T-helper 2 cell treated with Interferon-gamma antibody and Interleukin-4, amounts not matched to agents 5 μg/mL and 100 μg/mL, for 36 hours (primary cell): ENCODE measurements at places on chromosomes 5 and 9.

GRCh38 chr5:65672796-65673195, 48.0 kb downstream of the SHLD3 start:
- no peak for DNase-seq

- no peak for DNase-seq
Measured at GRCh38 chr5:124130816-124131215, 615.6 kb downstream of the ZNF608 start.

DNA sequence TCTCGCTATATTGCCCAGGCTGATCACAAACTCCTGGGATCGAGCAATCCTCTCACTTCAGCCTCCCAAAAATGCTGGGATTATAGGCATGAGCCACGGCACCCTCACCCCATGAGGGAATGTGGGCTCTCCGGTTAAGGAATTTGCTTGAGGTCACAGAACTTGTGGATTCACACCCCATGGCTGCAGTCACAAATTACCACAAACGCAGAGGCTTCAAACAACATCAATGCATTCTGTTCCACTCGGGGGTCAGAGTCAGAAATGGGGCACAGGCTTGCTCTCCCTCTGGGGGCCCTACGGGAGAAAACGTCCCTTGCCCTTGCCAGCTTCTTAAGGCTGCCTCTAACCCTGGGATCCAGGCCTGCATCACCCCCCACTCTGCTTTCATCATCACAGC, 12.2 kb upstream of the SPINK4 start:
- DNase-seq: no peak

- DNase-seq: peak; percentile 52
Measured at GRCh38 chr9:111992523-111992922, 95.9 kb downstream of the UGCG start.

- no peak for DNase-seq
Measured at GRCh38 chr5:172943283-172943841, 15.9 kb upstream of the RPL26L1 start.

GRCh38 chr5:135232958-135233357, 166.1 kb downstream of the MACROH2A1 start:
- no peak for DNase-seq

DNA sequence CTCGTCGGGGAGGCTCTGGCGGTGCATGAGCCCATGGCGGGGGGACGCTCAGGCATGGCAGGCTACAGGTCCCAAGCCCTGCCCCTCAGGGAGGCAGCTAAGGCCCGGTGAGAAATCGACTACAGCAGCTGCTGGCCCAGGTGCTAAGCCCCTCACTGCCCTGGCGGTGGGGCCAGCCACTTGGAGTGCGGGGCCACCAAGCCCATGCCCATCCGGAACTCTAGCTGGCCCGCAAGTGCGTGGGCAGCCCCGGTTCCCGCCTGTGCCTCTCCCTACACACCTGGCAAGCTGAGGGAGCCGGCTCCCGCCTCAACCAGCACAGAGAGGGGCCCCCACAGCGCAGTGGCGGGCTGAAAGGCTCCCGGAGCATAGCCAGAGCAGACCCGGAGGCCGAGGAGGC, 1896.9 kb upstream of the CDH6 start:
- no peak for DNase-seq

DNA sequence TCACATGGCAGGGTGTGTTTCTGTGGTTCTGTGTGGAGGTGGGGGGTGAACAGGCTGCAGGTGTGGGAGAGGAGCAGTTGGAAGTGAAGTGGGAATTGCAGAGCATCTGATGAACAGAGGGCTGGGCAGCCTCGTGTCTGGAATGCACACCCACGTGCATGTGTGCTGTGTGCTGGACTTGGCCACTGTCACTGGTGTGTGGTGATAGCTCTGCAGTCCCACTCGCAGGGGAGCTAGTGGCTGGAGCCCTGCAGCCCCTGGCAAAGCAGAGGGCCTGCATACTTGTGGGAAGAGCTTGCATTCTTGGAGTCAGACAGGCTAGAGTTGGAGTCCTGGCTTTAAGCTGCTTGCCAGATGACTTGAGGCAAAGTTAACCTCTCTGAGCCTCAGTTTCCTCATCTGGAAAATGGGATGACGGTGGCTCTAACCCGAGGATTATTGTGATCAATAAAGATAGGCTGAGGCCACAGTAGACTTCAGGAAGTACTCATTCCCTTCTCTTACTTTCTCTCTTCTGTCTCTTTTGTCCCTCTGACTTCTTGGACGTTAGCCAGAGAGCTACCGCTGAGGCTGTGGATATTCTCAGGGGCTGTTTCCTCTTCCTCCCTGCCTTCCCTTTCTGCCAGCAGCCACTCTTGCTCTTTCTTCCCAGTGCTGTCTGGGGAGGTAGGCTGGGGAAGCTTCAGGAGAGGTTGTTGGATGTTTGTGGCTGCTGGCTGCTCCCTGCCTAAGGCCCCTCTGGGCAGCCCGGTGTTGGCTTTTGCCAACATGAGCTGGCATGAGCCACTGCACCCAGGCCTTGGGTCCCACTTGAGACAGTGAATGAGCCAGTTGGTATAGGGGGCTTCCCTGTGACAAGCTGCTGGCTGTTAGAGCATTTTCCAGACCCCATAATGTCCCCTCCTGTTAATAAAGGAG, 18.3 kb downstream of the PSAT1 start:
- no peak for DNase-seq

- no peak for DNase-seq
Measured at GRCh38 chr9:85339338-85339737, 402.4 kb downstream of the AGTPBP1 start.

DNA sequence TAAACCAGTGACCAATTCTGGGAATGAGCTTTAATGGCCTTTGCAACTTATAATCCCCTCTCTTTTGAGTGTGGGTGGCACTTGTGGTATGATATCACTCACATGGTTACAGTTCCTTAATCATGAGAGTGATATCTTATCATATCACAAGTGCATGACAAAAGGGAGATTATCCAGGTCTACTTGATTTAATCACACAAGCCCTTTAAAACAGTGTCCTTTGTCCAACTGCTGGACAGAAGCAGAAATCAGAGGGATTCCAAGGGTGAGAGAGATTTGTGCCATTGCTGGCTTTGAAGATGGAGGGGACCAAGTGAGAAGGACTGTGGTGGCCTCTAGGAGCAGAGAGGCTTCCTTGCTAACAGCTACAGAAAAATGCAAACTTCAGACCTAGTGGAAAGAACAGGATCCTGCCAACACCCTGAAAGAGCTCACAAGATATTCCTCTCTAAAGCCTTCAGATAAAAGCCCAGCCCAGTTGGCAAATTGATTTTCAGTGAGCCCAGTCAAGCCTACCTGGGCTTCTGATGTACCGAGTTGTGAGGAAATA, 279.0 kb upstream of the TLE4 start:
- DNase-seq: no peak
